Left renal cortex interstitium (tissue), 4 donors: ENCODE measurements at places on chromosomes 4 and X.

DNA sequence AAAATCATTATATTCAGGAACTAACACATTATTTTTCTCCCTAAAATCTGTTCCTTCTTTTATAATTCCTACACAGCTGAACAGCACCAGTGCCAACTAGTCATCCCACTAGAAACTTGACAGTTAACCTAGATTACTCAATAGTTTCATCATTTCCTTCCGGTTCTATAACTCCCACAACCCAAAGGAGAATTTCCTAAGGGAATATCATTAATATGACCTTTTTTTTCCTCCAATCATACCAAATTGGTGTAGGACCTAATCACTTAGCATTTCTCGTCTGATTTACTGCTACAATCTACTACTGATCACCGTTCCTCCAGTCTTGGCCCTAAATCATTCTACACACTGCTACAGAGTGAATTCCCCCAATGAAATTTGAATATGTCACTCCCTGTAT, 45.9 kb downstream of the WDFY3 start:
- DNase-seq: no peak

GRCh38 chr4:1767770-1768366, 25.2 kb upstream of the FGFR3 start:
- DNase-seq: no peak

DNA sequence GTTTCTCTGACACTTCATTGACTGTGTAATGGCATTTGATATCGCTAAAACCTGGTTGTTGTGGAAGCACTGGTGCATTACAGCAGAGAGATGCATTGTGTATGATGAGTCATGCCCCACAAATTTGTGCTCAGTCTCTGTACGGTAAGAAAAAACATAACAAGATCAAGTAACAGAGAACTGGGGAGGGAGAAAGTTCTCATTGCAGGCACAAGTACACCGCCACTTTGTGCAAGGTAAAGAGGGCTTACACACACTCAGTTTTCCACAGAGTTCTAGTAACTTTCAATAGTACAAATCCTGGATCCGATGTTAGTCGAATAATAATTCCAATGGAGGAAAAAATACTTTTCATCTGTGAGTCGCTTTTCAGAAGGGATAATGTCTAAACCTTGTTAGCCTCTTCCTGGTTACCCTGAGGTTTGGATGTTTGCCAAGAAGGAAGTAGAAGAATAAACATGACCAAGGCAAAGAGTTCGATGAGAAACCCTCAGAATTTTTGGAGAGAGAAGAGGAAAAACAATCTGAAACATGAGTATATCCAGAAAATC, 512.5 kb upstream of the SLIT2 start:
- peak; percentile 62 for DNase-seq

DNA sequence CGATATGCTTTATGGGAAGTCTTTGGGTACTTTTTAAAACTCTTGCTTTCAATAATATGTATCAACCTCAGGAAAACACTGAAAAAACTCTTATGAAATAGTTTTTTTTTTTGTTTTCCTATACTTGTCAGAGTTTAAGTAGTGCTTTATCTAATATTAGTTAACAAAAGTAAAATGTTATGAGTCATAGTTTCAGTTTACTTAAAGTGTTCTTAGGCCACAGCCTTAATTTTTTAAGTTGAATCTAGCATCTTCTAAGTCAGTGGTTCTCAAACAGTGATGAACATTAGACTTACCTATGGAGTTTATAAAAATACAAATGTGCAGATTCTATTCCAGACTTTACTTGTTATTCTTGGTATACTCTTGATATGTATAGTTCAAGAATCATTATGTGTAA, 26.3 kb upstream of the ADGRL3 start:
- no peak for DNase-seq

DNA sequence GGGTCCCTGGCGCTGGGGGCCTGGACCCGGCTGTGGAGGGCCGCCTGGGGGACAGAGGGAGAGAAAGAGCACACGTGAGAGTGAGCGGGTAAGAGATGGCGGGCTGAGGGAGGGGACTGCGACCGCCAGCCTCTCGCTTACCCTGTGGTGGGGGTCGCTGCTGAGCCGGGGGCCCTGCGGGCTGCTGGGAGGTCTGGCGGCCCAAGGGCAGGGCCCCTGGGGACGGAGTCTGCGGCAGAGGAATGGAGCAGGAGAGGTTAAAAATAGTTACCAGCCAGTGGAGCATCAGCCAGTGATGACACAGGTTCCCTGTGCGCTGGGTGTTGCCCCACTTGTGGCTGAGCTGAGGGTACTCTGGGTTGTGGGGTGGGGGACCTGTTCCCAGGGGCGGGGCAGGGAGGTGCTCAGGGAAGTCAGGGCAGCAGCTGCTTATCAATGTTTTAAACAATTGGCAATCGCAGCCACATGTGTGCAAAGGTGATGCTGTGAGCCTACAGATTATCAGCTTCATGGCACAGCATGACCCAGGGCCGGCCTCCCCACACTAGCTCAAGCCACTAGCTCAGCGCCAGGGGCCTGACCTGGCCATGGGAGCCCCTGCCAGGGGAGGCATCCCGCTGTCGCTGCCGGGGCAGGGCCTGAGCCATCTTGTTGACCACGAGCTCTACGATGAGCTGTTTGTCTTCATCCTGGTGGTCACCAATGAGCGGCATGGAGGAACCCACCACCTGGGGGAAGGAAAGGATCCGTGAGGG, 7.5 kb upstream of the TIMP1 start:
- no peak for DNase-seq

DNA sequence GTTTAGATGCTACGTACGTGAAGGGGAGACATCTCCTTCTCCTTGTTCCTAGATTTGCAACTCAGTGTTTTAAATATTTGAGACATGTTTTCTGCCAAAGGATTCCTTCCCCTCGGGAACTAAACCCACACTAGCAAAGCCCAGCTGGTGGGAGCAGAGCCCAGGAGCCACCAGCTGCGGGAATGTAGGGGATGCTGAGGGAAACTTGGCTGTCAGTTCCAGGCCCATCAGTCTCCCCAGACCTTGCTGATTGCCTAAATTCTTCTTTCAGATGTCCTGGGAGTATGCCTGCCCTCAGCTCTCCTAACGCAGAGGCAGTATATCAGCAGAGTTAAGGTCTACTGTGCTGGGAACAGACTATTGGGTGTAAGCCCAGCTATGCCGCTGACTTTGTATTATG, 630.0 kb upstream of the TENM3 start:
- DNase-seq: no peak

DNA sequence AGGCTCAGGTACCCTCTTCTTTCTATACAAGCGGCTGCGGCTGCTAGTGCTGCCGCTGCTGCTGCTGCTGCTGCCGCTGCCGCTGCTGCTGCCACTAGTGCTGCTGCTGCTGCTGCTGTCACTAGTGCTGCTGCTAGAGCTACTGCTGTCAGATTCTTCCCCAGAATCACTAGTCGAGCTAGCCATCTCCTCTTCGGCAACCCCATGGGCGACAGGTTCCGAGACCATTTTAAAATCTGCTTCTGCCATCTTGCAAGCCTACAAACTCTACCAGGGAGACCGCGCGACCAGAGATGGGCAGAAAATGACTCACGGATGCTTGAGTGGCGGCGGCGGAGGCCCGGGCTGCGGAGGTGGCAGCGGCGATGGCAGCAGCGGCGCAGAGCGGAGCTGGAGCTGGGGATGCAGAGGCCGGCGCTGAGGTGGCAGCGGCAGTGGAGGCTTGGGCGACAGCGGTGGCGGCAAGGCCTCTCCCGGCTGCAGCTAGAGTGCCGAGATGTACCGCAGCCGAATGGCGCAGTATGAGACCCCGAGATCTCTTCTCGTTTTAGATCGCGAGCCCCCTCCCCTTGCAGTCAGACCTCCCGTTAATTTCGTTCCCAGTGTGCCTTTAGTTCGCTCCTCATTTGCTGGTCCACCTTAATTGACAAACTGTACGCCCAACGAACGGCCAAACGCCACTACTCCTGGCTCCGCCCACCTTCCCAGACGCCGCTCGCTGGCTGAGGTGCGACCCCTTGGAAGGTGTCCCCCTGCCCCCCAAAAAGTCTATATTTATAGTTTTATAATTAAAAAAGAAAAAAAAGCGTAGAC, at the start of gene NAP1L3:
Gene NAP1L3 (minus strand): TSS at position 523 of the 813 bp plus-strand sequence. CDS start 274 bp downstream, at position 249.
- DNase-seq: peak; percentile 52

- DNase-seq: no peak
Measured at GRCh38 chr4:3766785-3767569, 792 bp downstream of the ADRA2C start.

- no peak for DNase-seq
Measured at GRCh38 chr4:106629268-106629625, 260.7 kb upstream of the GIMD1 start.

- DNase-seq: no peak
Measured at GRCh38 chrX:129667412-129667811, 12.7 kb upstream of the APLN start.

DNA sequence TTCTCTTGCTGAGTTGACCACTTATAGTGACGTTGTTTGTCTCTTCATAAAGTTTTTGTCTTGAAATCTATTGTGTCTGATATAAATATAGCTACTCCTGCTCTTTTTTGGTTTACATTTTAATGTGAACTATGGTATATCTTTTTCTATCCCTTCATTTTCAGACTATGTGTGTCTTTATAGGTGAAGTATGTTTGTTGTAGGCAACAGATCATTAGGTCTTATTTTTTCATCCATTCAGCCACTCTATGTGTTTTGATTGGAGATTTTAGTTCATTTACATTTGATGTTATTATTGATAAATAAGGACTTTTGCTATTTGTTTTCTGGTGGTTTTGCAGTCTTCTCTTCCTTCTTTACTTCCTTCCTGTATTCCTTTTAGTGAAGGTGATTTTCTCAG, 44.0 kb upstream of the SLC16A2 start:
- no peak for DNase-seq

DNA sequence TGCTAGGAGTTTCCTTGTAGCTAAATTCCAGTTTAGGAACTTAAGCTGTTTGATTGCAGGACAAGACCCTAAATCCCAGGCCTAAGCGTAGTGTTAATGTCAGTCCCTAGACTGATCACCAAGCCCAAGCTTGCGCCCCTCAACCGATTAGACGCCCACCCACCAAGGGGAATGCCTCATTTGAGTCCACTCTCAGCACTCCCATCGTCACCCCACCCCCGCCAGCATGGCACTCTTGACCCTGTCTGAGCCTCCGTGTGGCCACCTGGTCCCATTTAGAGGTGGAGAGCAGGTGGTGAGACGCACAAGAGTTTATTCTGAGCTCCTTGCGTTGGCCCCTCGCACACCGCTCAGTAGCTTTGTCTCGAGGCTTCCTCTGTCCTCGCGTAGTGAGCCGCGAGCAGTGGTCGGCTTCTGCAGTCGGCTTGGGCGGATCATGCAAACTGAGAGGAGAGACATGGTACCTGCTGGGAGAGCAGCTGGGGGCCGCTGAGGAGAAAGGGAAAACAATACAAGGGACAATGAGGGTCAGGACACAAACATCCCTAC, 48.5 kb upstream of the ZNF157 start:
- DNase-seq: no peak

DNA sequence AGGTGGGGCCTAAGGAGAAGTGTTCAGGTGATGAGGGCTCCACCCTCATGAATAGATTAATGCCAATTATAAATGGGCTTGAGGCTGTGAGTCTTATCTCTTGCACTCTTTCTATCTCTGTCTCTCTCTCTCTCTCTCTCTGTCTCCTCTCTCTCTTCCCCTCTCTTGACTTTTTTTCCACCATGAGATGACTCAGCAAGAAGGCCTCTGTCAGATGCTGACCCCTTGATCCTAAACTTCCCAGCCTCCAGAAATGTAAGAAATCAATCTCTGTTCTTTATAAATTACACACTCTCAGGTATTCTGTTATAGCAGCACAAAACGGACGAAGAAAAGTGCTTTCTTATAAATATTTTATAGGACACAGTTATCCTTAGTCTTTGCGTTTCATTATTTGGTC, 184.9 kb upstream of the PCDH7 start:
- DNase-seq: no peak

- DNase-seq: no peak
Measured at GRCh38 chrX:135384161-135384836, 37.4 kb upstream of the SMIM10L2A start.

DNA sequence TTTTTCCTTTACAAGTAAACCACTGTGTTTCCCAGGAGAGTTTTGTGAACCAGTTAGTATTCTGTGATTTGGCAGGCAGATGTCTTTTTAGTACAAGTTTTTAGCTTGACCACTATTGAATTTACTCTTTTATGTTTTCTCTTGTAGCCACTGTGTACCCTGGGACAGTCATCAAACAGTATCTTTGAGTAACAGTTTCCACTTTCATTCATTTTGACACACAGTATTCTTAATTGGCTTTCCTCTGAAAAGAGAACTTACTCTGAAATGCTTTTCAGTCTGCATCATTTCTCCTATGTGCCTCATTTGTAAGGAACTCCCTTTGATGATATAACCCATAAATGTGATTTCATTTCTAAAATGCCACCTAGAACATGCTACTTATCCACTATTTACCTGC, 476.5 kb downstream of the PDGFC start:
- DNase-seq: no peak

DNA sequence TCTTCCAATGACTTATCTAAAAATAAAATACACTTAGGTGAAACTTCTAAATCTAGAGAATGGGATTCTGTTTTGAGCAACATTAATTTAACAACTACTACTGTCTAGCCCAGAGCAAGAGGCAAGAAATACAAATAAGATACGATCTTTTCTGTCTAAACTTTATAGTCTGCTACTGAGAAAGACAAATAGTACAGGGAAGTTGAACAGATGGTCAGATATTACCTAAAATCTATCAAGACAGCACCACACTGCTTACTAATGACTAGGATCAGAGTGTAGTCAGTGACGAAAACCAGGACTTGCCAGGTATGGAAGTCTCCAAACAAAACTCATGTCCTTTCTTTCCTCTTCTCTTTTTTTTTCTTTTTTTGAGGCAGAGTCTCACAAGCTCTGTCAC, 7.1 kb downstream of the FAM13A start:
- no peak for DNase-seq

DNA sequence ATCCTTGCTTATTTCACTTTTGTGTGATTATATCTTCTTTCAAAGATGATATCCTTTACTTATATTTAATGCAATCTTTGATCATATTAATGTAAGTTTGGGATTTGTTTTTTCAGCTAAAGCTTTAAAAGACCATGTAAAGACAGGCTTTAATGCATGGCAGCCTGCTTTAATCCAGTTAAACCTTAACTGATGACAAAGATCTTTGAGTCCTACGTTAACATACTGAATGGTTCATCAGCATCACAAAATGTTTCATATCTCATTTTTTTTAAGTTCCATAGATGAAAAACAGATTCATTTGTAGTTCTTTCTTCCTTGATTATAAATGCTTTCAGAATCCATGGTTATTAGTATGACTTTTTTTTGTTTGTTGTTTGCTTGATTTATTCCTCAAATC, 1102.8 kb downstream of the FSTL5 start:
- DNase-seq: no peak
